ENCODE measurements at places on chromosomes 2 and 18.

- no peak for DNase-seq
These were observed 254.3 kb downstream of the ZEB2 start for GRCh38 chr2:144265654-144266053.

DNA sequence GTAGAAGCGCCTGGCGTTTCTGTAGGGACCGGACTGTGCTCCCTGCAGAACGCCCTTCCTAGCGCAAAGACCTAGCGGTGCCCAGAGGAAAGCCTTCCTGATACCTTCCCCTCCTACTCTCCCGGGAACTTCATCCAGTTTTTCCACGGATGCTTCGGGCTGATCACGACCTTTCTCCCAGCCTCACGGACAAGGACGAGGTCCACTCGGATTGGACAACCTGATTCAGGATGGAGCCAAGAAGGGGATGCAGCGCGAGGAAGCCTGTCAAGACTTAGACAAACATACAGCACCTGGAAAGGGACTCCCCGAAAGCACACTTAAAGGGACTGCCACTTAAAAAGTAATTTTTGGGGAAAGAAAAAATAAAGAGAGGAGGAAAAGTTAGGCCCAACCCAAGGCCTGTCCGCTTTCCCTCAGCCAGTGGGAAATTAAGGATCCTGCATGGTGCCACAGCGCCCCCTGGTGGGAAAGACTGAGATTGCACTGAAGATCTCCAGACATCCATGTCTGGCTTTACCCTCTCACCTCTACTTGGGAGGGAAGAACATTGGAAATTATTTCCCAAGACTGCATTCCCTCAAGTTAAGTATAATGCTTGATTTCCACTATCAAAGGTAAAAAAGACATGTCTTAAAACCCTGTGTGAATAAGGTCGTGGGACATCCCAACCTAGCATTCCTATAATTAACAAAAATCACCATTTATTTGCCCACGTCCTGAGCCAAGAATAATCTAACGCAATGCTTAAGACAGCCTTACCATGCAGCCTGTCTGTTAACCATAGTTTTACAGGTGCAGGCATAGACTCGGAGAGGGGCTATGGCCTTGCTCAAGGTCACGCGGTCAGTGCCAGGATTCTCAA lies 13.4 kb upstream of the COPS8 start:
- peak; percentile 68 for DNase-seq

DNA sequence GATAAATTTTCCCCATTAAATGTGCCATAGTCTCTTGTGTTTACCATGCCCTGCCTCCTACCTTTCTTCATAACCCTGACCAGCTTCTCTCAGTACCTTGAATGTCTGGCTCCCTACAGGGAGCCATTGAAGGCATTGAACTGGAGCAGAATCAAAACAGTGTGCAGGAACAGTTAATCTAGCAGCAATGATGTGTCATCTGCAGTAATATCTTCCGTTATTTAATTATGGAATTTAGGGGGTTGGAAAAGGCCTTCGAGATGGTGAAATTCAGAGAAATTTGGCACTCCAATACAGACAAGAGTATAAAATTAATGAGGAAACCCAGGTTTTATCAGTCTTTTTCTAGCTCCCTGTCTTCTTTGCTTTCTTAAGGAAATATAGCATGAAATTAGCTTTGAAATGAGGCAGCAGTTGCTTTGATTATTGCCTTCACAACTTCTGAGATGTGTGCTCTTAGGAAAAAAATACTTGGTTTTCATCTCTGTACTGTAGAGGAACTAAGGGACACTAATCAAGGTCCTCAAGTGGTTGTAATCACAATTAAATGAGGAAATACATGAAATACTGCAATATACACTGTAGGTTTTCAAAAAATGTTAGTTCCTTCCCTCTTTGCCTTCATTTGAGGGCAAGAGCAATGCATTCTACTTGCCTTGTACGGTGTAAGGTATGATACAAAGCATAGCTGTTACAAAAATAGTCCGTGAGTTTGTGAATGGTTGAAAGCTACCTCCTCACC lies 369.1 kb downstream of the SETBP1 start:
- DNase-seq = no peak

DNA sequence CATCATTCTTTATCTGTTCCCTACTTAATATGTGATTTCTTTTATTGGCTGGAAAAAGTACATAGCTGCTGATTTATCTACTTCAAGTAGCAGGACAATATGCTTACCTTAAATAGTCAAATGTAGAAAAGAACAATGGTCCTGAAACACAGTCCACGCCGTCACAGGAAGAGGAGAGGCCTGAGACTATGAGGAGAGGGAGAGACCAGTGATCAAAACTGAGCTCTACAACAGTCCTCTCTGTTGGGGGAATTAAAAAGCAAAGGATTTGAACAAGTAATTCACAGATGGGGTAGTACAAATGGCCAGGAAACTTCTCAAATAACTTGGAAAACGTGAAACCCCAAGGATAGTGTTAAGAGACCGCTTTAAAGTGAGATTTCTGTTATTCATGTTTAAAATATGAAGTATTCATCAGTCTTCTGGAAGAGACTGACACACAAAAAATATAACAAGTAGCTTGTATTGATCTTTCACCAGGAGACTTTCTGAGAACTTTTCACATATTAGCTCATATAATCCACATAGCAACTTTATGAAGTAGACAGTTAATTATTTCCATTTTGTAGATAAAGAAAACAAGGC lies 20.2 kb downstream of the SCYGR8 start:
- no peak for DNase-seq

Data from fibroblast of skin of back (primary cell).